ENCODE measurements at places on chromosomes 3 and 15. TPM values are rescaled to one million over a fixed set of nuclear protein-coding genes. Genes with fewer than 3 reads are reported as not detected.

Gene ANXA2
- 5,143 TPM for total RNA-seq

Gene PLSCR2
- not detected for total RNA-seq

Gene FILIP1L
- 0.21 TPM for total RNA-seq

Gene DYNC1LI1
- total RNA-seq = 41.4 TPM

Gene GOLGA6L10
- 0.78 TPM for total RNA-seq

Gene RAMAC
- 63.9 TPM for total RNA-seq

Gene ITGA11
- total RNA-seq = 2.4 TPM

Gene FMN1
- 0.38 TPM for total RNA-seq

All from A549 treated with Mapracorat at 1 μM for 4 hours (cell line).